ENCODE measurements at places on chromosomes 7 and 10.

- no peak for DNase-seq
Observed at GRCh38 chr10:32481606-32482005, 35.7 kb downstream of the CCDC7 start.

DNA sequence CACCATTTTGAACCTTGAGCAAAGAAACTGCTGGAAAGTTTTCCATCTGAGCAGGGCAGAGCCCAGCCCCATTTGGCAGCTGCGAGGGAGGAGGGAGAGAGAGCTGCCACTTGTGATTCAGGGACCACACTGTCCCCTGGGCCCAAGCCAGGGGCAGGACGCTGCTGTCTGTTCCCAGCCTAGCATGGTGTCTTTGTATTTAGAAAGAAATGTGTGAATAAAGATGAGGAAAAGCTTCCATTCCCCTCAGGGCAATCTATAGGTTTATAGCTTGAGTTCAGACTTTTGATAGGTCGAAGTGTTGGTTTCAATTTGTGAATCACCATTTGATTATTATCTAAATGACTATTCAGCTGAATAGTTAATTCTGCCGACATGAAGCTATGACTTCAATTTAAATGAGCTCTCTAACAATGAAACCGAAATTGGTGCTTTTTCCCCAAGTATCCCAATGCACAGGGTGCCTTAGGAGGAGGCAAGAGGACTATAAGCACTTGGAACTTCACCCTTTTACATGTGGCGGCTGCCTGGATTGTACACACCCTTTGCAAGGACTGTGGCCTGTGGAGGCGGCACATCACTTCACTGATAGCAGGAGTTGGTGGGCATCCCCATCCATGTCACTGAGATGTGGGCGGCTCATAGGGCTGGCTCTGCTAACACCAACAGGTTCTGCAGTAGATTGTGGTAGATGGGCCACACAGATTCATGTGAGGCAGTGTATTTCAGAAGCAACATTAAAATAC lies 223.5 kb downstream of the CCDC3 start:
- DNase-seq: no peak

DNA sequence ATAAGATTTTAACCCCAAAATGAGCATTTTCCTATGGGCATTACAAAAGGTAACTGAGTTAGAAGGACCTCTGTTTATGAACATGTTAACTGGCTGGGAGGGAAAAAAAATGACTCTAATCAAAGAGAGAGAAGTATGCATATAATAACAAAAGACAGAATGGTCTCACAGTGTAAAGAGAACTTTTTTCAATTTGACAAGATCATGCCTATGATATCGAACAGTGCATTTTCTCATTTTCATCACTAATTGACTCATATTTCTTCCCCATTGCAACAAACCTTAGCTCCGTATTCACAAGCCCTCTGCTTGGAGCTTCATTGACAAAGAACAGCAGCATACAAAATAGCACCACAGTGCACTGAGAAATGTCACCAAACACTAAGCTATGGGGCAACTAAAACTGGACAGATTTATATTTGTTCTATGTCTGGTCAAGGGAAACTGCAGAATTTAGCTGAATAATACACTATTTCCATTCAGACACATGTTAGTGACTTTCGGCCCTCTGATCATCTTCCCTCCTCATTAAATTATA lies 45.6 kb downstream of the SMURF1 start:
- DNase-seq: no peak

DNA sequence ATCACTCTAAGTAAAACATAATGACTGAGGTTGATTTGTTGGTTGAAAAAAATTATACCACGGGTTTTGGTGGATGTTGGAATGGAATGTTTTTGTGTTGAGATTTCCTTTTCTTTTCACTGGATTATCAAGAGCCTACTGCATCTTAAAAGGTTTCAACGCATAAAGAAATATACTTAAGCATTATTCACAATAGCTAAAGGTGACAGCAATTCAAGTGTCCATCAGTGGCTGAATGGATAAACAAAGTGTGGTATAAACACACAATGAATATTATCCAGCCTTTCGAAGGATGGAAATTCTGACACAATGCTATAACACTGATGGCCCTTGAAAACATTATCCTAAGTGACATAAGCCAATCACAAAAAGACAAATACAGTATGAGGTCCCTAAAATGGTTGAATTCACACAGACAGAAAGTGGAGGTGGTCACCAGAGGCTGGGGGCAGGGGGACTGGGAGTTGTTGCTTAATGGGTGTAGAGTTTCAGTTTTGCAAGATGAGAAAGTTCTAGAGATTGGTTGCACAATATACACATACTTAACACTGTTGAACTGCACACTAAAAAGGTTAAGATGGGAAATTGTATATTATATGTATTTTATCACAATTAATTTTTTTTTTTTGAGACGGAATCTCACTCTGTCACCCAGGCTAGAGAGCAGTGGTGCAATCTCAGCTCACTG lies 122.3 kb downstream of the NRP1 start:
- DNase-seq: no peak

- DNase-seq: no peak
Observed at GRCh38 chr10:37872955-37873354, 15.5 kb upstream of the ZNF248 start.

GRCh38 chr7:54788664-54789063 lies 29.7 kb upstream of the SEC61G start:
- peak; percentile 72 for DNase-seq

GRCh38 chr7:14902589-14903067 lies at the start of gene DGKB:
Gene DGKB, minus strand, starts transcription at chr7:14902751.
- peak; percentile 74 for DNase-seq

- DNase-seq: no peak
Observed at GRCh38 chr7:41873741-41874140, 170.9 kb upstream of the INHBA start.

GRCh38 chr7:93958216-93958615 lies 36.7 kb downstream of the GNG11 start:
- no peak for DNase-seq

- no peak for DNase-seq
Observed at GRCh38 chr10:80443531-80443974, 10.6 kb upstream of the TSPAN14 start.

DNA sequence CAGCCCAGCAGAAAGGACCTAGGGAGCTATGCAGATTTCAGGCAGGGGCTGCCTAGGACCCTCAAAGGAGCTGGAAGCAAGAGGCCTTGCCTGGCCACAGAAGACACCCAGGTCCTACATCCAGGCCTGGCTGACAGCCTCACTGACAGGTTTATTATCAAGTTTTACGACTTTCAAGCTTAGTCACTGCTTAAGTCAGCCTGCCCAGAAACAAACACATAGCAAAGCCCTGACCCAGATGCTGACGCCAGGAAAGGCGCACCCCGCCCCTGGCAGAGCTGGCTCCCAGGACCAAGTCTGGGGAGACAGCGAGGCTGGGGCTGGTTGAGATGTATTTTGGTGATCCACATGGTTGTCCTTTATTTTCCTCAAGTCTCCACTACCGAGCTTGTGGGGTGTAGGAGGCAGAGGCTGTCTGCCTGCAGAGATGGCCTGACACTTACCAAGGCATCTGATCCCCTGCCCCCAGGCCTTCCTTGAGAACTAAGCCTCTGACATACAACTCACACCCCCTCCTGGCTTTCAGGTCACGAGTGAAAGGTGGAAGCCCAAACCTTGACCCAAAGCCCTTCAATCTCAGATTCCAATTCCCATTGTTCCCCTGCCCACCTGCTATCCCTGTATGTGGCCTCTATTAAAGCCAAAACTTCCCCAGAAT lies 80.7 kb upstream of the EMX2 start:
- no peak for DNase-seq

GRCh38 chr10:35554461-35555056 lies 50.6 kb upstream of the GJD4 start:
- no peak for DNase-seq

GRCh38 chr10:124872681-124873080 lies 69.2 kb upstream of the ZRANB1 start:
- no peak for DNase-seq

DNA sequence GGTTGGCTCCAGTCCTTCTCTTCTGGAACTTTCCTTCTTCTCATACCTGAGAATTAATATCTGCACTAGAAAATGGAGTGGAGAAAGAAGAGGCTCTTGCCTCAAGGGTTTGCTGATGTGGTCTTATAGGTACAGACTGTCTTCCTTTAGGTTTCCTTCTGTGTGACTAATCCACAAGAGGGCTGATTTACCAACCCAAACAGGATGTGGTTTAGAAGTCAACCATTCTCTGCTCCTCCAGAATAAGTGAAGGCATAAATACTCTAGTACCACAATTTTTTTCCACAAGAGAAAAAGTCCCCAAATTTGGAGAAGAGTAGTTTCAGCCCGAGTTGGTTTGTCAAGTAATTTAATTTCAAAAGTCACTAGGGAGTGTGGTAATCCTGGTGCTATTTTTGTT lies 85.8 kb downstream of the NRP1 start:
- no peak for DNase-seq

GRCh38 chr10:1358860-1359625 lies 302.9 kb downstream of the WDR37 start:
- DNase-seq: no peak

GRCh38 chr7:129574487-129574886 lies 37.0 kb upstream of the NRF1 start:
- DNase-seq: no peak

- no peak for DNase-seq
Observed at GRCh38 chr10:16156681-16157080, 280.1 kb upstream of the PTER start.

- no peak for DNase-seq
Observed at GRCh38 chr7:51459809-51460208, 143.2 kb upstream of the COBL start.

DNA sequence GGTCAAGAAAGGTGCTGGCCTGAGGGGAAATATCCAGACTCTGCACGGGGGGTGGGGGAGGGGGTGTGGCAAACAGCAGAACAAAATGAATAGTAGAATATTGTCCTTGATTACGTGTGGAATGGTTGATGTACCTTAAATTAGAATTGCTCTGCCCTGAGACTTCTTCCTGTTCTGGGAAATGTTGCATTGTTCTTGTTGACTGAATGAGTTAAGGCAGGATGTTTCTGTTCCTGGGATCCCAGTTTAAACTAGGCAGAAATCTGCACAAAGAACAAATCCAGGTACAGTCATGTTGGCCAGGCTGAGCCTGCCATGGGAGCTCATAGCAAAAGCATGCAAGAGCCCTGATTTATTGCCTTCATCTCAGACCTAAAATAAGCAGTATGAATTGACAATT lies 558.7 kb upstream of the VSTM2A start:
- no peak for DNase-seq

- peak; percentile 62 for DNase-seq
Observed at GRCh38 chr7:143416565-143417149, 8.0 kb upstream of the EPHA1 start.

- no peak for DNase-seq
Observed at GRCh38 chr10:51707392-51707791, 8.0 kb upstream of the CSTF2T start.

DNA sequence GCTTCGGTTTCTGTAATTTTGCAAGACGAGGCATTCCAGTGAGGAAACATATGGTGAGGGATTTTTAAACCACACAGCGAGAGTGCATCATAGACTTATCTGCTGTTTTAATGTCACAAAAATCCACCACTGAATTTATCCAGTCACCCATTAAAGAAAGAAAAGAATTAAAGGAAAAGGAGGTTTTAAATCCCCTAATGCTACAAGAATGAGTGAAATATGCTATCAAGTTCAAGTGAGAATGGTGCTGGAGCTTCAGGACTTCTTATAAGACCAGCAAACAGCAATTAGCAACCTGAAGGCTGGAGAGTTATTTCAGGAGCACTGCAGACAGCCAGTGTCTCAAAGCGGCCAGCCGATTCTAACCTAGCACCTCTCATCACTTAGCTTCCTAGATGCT lies 439.1 kb upstream of the MGMT start:
- no peak for DNase-seq

GRCh38 chr7:130207033-130207432 lies 627 bp upstream of the SSMEM1 start:
- DNase-seq: no peak

DNA sequence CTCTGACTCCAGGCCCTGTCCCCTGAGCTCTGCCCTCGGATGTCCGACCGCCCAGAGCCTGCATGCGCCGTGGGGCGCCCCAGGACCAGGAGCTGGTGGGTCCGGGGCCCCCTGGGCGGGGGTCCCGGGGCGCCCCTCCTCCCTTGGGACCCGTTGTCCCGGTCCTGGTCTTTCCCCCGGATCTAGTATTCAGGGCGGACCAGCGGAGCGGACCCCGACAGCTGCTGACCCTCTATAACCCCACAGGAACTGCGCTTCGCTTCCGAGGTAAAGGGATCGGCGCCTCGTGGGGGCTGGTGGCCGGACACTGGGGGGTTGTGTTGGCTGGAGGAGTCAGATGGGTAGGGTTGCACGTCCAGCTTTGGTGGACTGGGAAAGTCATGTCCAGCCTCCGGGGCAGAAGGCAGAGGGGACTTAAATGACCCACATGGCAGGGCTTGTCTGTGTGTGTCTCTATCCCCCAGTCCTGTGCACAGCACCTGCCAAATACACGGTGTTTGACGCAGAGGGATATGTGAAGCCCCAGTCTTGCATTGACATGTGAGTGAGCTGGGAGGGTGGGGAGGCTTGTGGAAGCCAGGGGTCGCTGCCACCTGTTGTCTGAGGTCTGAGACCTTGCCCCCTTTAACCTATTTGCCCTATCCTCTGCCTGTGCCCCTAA lies 520 bp downstream of the MOSPD3 start:
- no peak for DNase-seq

DNA sequence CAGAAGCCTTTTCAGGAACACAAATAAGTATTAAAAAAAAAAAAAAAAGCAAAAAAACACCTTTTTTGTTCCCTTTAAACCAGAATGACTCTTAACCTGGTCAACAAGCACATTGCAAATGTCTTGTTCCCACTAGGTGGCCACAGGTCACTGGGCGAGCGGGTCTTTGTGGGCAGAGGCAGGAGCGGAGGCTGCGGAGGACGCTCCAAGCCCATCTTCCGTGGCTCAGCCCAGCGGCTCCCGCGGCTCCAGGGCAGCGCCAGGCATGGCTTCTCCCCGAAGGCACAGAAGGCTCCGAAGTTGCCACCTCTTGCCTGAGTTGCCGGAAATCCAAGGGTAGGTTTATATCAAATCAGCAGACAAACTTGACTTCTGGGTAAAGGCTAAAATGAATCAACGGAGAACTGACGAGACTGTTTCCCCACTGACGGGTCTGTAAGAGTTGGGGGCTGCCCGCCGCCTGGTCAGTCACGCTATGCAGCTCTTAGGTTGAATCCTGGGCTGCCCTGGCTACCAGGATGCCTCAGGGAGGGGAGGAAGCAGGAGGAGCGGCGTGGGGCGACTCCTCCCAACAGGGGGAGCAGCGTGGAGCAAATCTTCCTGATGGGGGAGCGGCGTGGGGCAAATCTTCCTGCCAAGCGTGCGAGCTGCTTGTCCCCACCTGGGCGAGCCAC lies 144.5 kb downstream of the PTPRN2 start:
- no peak for DNase-seq

DNA sequence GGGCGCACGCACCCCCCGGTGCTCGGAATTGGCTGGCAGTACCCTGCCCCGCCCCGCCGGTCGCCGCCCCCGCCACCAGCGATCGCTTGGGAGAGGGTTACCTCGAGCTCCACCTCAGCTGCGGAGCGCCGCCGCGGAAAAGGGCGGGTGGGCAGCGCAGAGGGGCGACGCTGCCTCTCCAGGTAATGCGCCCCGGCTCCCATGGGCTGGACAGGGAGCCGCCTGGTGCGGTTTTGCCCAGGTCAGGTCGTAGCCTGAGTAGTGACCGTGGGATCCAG lies 1.3 kb downstream of the PFKFB3 start:
- DNase-seq: no peak
